ENCODE measurements at places on chromosomes 2 and 18.

GRCh38 chr2:149824136-149824535, 236.6 kb upstream of the MMADHC start:
- DNase-seq: no peak

DNA sequence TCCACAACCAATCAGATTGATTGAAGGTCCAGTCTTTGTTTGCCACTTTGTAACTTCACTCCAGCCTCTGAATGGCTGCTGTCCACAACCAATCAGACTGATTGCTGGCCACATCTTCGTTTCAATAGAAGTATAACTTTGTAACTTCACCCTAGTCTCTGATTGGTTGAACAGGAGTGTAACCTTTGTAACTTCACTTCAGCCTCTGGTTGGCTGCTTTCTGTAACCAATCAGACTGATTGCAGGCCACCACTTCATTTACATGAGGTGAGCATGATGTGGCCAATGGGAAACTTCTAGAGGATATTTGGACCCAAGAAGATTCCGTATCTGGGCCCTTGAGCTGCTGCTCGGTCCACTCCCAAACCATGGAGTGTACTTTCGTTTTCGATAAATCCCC, 16.9 kb upstream of the ALPP start:
- peak; percentile 1 for DNase-seq

DNA sequence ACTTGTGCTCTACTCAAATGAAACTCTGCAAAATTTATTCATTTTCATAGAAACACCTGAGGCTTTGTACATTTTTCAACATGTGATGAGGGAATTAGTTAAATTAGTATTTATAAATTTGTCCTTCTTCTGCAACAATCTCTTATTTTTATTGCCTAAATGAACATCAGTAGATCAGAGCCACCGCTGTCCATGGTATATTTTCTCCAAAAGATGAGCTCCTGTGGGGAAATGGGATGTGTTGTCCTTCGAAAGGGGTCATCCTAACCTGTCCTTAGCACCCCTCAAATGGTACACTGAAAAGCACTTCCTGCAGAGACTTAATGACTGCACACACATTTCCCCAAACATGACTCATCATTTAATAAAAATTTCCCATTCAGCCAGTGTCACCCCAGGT, 714.6 kb downstream of the MBD2 start:
- DNase-seq: no peak

- no peak for DNase-seq
These were observed 60.1 kb upstream of the CD28 start for GRCh38 chr2:203646266-203646864.

DNA sequence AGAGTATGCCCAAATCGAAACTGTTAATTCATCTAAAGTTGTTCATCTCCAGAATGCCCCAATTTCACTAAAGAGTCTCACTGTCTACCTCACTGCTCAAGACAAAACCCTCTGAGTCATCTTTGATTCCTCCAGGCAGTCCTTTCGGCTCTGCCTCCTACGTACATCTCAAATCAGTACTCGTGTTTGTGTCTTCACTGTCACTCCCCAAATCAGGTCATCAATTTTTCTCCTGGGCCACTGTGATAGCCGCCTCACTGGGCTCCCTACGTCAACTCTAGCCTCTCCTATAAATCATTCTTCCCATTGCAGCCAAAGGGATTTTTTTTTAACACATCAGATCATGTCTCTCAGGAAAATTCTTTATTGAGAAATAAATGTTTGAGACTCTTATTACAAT, 42.1 kb upstream of the TTC39C start:
- no peak for DNase-seq

GRCh38 chr2:95104606-95105005, 17.0 kb downstream of the MRPS5 start:
- DNase-seq: no peak

DNA sequence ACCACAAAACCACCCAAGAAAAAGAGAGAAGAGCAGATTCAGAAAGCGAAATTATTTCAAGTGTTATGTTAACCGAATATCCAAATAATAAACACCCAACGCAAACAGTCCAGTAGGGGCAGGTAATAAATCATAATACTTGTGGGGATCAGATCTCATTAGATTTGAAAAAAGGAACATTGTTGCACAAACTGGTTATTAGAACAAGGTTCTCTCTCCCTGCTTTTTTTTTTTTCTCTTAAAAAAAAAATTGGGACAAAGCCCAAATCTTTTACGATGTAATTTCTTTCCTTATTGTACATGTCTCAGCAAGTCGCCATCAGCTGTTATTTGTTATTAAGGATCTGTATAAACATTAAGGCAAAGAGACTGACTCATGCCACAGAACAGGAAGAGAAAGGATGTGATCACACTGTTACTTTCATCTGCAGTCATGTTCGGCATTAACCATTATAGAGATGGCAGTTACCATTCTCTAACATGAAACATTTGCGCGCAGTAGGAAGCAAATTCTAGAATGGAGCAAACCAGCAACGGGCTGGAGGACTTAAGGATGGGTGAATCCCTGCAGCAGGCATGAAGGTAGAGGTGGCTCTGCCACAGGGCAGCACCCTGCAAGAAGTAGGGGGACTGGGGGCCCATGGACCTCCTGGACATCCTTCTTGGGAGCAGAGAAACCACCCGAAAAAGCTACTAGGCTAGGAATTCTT, 42.0 kb downstream of the EPHA4 start:
- no peak for DNase-seq

DNA sequence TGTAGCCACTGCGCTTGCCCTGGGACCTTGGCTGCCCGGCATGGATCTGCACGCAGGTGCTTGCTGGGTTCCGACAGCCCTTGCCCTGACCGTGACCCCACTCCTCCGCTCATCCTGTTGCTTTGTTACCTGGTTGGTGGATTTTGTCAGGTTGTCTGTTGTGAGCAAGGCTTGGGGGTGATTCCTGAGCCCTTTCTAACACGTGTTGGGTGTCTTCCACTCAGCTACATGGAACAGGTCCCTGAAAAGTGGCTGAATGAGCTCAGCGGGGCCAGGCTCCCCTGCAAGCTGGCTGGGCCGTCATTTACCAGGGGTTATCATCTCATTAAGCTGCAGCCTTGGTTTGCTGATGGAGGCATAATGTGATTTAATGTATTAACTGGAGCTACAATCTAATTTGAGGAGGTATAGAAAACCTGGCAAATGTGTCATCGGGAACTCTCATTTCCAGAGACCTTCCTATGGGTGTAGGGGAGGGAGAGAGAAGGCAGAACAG, 24.6 kb downstream of the RAMP1 start:
- no peak for DNase-seq

DNA sequence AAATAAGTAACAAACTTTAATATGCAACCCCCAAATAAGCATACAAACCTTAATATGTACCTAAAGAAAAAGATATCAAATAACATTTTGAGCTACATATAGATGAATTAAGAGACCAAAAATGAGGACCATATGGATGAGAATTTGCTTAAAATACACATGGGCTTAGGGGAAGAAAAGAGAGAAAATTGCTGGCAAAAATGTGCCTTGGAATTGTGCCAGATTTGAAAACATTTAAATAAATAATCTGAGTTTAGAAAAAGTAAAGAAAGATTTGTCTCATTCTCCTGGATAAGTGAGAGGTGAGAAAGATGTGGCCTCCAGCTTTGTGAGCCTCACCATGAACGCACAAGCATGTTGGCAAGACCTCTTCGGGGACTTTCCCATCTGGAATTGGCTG, 372.6 kb downstream of the SOX11 start:
- no peak for DNase-seq

DNA sequence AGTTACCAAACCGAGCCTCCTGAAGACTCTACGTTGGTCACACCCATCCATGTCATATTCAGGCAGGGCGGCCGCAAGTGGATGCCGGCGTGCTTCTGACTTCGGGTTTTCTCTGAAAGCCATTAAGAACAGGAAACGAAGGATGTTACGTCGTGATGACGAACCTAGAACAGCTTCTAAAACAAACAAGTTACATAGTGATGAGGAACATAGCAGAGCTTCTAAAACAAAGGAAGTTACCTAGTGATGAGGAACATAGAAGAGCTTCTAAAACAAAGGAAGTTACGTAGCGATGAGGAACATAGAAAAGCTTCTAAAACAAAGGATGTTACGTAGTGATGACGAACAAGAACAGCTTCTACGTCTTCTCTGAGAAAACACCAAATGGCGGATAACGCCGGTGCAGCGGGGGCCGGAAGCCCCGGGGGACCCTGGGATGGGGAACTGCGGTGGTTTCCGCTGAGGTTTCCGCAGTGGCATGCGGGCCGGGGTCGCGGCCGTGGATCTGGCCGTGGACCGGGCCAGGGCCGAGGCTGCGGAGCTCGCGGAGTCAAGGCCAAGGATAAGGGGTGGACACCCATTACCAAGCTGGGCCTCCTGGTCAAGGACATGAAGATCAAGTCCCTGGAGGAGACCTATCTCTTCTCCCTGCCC, 141.1 kb downstream of the SOCS6 start:
- DNase-seq: no peak

DNA sequence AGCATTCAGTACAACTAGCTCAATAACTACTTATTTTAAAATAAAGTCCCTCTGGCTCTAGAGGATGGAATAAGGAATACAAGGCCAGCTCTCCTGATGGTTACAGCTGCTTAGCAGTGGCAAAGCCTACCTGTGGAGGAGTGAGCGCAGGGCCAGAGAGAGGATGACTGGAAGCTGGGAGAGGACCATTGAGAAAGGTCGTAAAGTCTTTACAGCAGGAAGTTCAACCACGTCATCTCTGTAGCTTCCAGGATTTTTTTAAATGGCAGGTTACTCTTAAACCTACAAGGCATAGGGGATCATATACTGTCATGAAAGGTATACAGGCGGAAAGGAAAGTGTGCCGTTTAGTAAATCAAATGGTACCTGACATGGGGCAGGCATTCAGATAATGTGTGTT, 26.3 kb downstream of the ANXA4 start:
- DNase-seq: no peak

GRCh38 chr2:27446057-27446456, 3.9 kb downstream of the KRTCAP3 start:
- no peak for DNase-seq

GRCh38 chr2:48109491-48110204, 203.3 kb upstream of the FBXO11 start:
- DNase-seq: no peak

GRCh38 chr2:73749314-73749713, 12.2 kb upstream of the TPRKB start:
- no peak for DNase-seq

- DNase-seq: no peak
These were observed 1.8 kb downstream of the PKP4 start for GRCh38 chr2:158458617-158458920.

DNA sequence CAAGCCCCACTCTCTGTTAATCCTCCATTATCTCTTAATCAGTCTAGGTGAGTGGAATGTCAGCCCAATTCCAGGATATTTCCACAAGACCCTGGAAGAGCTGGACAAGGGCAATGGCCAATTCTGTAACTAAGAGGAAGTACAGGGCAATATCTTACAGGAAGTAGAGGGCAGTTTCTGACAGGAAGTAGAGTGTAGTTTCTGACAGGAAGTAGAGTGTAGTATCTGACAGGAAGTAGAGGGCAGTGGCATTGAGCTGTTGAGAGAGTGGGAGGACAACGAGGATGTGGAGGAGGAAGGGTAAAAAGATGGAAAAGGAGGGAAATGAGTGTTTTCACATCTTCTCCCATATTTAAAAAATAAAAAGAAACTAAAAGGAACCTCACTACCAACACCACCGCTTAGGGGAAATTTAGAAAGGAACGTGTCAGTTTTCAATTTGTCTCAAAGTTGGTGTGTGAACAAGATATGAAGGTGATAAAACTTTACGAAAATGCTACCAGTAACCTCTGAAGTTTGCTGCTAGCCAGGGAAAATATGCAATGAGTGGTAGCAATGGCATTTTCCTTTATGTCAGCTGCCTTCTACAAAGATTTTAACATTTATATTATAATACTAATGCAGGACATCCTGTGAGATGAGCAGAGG, 430.9 kb upstream of the HNRNPA3 start:
- DNase-seq: no peak

DNA sequence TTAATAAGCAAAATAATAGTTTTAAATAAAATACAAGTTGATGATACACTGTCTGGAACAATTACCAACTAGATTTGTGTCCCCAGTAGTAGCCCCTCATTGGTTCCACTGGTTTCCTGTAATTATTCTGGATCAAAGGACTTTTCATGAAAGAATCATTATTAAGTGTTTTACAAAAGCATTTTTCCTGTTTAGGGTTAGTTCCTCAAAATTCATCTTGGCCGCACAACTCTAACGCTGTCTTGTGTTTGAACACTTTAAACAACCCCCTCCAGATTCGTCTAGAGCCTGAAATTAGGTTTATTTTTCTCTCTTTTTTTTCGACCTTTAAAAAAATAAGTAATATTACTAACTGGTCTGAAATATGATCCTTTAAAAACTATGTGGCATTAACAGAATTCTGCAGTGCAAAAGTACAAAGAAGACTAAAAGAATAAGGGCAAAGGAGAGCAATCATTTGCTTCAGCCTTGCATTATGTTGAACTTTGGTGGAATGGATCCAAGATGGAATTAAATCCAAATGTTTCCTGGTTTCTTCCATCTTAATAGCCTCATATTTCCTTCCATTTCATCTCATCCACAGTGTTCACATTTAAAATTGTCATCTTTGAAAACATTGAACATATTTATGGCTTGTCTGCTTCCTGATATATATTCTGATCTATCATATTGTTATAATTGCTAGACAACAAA, 678.4 kb downstream of the IRS1 start:
- no peak for DNase-seq

GRCh38 chr2:195021711-195022507, 635.1 kb upstream of the SLC39A10 start:
- no peak for DNase-seq

All from activated T-cell treated with anti-CD3 and anti-CD28 coated beads, Interleukin-2, amount 50 U/mL, for 24 hours (primary cell).